Activated CD4-positive, alpha-beta T cell treated with anti-CD3 and anti-CD28 coated beads, Interleukin-2, amount 50 U/mL, for 48 hours (primary cell): ENCODE measurements at places on chromosomes 1 and 21.

DNA sequence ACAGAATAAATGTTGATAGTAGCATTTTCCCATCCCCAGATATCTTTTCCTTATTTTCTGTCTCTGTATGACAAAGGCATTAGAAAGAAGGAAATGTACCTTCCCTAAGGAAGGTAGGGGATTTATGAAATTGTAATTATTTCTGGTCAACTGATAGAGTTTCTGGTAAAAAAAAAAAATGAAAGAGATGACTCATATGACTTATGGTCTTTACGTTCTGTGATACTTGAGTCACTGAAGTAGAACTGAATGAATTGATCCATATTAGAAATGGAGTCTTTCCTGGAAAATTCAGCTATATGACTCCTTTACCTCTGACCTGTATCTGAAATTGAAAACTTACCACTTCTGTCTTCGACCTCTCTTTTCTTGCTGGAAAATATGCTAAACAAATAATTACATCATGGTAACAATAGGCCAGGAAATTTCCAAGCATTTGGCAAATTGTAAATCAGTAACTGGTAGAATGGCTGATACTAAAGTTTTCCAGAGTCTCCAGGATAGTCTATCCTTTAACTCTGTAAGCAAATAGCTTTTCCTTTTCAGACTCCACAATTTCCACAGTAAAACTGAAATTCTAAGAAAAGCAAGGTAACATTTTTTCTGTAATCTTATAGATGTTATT lies 364.3 kb upstream of the PTBP2 start:
- DNase-seq = no peak

DNA sequence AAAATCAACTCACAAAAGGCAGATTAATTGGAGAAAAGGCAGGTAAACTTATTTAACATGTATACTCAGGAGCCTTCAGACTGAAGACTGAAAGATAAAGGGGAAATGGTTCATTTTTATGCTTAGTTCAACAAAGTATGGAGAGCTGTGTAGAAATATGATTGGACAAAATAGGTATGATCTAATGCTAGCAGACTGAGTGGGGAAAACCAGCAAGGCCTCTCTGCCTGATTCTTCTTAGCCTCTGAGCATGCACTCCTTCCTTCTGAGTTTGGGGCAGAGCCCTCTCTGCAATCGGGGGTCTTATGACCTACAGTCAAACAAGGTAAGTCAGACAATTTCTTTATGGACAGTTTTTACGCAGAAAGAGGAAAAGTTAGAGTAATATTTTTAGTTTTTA lies 38.8 kb upstream of the SUCO start:
- DNase-seq = no peak

GRCh38 chr1:224736619-224737352 lies 120.7 kb downstream of the CNIH3 start:
- no peak for DNase-seq

DNA sequence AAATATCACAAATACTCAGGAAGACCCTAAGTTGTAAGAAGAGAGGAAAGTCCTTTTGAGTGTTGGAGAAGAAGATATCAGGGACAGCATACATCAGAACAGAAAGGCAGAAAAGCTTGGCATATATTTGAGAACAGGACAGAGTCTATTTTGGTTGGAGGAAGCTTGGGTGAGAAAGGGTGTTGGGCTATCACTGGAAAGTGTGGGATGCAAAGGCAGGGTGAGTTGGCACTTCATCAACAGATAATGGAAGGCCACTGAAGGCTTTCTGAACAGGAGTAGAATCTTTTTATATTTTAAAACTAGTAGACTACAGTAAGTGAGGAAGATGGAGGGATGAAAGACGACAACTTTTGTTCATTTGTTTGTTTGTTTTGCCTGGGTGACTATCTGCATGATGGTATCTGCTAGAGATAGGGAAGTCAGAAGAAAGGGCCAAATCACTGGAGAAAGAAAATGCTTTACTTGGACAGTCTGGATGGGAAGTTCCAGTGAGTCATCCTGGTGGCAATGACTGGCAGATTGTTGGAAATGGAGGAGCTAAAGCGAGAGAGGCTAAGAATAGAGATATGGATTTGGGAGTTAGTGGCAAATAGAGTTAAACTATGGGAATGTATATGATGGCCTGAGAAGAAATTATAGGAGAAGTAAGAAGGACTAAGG lies 33.7 kb upstream of the KCNA2 start:
- no peak for DNase-seq

GRCh38 chr1:87989346-87989745 lies 660.7 kb downstream of the LMO4 start:
- no peak for DNase-seq

DNA sequence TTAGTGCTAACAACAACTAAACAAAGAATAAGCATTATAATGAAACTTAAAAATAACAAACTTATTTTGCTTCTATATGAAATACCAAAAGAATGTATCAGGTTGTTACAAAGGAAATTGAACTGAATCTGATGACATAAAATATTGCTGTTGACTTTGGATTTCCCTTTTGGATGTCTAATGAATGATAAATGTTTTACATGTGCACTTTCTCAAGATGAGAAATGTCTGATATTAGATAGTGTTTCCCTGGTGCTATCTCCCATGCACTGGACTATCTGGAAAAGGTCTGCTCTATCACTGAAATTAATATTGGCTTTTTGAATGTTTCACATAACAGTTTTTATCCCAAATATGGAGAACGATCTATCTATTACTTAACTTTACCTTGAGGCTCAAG lies 179.9 kb downstream of the HMCN1 start:
- DNase-seq = no peak

DNA sequence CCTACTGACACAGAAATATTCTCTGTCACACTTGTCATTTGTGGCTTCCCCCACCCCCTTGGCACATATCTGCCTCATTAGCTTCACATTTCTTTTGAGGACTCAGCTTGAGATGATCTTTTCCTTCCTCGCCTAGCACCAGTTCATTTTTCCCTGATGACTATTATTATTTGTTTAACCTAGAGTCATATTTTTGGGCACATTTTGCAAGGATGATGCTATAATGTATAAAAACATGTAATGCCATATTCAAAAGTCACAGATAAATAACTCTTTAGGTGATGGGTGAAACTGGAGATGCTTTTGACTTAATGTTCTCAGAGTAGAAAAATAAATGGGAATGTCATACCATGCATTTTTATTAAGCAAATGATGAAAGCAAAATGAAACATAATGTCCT lies 202.7 kb downstream of the BACH1 start:
- DNase-seq = no peak

DNA sequence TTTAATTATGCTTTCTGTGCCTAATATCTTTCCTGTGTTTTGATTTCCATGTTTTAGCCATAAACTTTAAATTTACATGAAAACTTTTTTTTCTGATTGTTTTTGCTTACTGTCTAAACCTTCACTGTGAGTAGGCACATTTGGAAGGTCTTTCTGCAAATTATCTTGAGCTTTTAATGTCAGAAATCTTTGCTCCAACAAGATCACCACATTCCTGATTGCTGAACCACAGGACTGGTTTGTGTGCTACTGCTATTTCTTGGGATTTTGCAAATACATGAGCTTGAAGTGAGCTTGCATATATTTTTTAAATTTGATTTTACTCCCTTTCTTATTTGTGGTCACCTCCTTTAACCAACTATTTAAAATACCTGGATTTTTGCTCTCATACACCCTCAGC lies 61.3 kb downstream of the PTBP2 start:
- DNase-seq = no peak

- no peak for DNase-seq
Measured at GRCh38 chr1:40895601-40896000, 33.4 kb upstream of the CITED4 start.

- peak; percentile 63 for DNase-seq
Measured at GRCh38 chr1:923131-923990, at the start of gene SAMD11. Gene SAMD11, plus strand, starts transcription at chr1:923923. Its CDS starts 509 bp downstream, at chr1:924432.

DNA sequence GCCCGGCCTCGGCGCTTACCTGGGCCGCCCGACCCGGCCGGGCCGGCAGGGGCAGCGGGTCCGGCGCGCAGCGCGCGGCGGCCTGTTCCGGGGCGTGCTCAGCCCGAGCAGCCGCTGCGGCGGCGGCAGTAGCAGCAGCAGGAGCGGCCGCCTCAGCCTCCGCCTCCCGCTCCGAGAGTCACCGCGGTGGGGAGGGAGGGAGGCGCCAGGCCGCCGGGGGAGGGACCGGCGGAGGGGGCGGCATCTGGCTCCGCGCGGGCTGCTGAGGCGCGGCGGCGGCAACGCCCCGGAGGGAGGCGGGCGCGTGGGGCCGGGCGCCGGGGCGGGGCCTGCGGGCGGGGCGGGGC lies at the start of gene CTNNBIP1:
Gene CTNNBIP1 (minus strand): TSS at position 194 of the 347 bp plus-strand sequence. CDS start 38,205 bp downstream, outside the sequence.
- DNase-seq = no peak

- no peak for DNase-seq
Measured at GRCh38 chr1:247338723-247339275, 7.1 kb upstream of the ZNF496 start.

- no peak for DNase-seq
Measured at GRCh38 chr1:116825720-116826438, 71.6 kb downstream of the CD2 start.

- DNase-seq = no peak
Measured at GRCh38 chr1:31712068-31712467, 8.3 kb upstream of the COL16A1 start.
